NCI-H82 (cell line): ENCODE measurements at places on chromosomes 13 and 19.
A peak's percentile ranks its signal among the peaks of the same experiment; 100 is the strongest.

DNA sequence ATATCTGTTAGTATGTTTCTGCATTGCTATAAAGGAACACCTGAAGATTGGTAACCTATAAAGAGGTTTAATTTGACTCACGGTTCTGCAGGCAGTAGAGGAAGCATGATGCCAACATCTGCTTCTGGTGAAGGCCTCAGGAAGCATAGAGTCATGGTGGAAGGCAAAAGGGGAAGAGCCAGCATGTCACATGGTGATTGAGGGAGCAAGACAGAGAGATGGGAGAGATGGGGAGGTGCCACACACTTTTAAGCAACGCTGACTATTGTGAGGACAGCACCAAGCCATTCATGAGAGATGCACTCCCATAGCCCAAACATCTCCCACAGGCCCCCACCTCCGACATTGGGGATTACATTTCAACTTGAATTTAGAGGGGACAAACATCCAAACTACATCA lies 32.8 kb downstream of the COG6 start:
- DNase-seq = no peak

GRCh38 chr13:111893607-111894443 lies 173.1 kb upstream of the SOX1 start:
- DNase-seq = no peak

DNA sequence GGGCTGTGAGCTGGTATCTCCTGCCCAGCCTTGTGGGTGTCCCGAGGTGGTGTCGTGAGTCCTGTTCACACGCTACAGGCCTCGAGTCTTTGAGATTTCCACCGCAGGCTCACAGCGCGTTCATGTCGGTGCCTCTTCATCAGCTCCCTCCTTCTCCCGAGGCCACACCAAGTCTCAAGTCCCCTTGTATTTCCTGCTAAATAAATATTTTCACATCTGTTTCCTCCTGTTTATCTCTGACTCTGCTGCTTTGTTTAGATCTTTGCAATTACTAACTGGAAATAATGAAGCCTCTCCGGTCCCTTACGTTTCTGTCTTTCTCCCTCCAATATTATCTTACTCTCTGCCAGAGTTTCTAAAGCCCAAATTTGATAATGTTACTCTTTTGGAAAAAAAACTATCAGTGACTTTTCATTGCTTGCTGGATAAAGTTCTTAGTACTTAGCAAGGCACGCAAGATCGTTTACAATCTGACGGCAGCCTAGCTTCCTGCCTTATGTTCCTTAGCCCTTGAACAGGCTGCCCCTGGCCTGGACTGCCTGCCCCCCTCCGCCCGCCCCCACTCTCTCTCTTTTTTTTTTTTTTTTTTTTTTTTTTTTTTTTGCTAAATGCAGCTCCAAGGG lies 130.5 kb upstream of the RNF113B start:
- DNase-seq = peak; percentile 58

- no peak for DNase-seq
Measured at GRCh38 chr13:99896369-99897075, 75.0 kb downstream of the ZIC5 start.

DNA sequence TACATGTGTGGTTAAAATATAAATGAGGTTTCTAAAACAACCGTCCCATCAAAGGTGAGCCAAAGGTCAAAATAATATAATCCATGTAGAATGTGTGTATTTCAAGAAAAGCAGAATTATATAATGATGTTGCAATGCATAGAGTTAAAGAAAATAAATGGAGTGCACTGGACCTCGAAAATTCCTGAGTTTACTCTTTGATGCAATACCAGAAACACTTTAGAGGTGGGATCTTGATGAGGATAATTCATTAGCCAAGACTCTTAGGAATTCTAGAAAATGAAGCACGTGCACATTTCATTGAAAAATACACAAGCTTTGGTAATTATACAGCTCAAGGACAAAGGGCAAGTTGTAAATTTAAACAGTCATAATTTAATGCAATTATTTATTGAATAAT lies 508.9 kb upstream of the ARGLU1 start:
- DNase-seq = no peak

GRCh38 chr19:51131780-51132680 lies 7.3 kb downstream of the SIGLEC9 start:
- peak; percentile 60 for DNase-seq

- peak; percentile 71 for DNase-seq
Measured at GRCh38 chr19:48999481-49000325, 6.0 kb downstream of the RUVBL2 start.

GRCh38 chr13:33842207-33842606 lies 24.3 kb downstream of the RFC3 start:
- DNase-seq = no peak

- no peak for DNase-seq
Measured at GRCh38 chr13:74892096-74892495, 589.9 kb downstream of the TBC1D4 start.

GRCh38 chr13:53174545-53174944 lies 145.9 kb downstream of the OLFM4 start:
- DNase-seq = no peak
